ENCODE measurements at places on chromosomes 5 and 9.

DNA sequence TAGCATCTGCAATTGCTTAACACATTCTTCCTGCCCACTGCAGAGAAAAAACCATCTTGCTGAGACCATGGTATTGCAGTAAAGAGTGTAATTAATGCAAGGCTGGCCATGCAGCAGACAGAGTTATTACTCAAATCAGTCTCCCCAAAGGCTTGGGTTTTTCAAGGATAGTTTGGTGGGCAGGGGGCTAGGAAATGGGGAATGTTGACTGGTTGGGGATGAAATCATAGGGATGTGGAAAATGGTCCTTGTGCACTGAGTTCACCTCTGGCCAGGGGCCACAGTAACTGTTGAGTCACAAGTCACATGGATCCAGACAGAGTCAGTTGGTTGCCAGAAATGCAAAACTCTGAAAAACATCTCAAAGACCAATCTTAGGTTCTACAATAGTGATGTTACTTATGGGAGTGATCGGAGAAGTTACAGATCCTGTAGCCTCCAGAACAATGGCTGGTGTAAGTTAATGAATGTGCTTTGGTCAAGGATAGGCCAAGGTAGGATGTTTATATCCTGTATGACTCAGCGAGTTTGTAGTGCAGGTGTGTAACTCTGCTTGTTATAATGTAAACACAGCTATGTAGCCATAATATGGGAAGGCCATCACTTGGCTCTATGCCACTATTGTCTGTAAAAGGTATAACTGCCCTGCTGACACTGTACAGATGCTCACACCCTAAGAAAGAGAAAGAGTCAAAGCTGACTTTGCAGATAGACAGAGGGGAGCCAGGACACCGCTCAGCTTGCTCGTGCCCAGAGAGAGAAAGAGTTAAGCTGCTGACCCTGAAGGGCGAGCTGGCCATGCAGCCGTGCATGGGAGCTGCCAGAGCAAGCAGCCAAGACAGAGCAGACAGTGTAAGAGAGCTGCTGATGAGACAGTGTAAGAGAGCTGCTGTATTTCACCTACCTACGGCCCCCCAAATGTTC lies 27.2 kb downstream of the C9orf152 start:
- no peak for DNase-seq

DNA sequence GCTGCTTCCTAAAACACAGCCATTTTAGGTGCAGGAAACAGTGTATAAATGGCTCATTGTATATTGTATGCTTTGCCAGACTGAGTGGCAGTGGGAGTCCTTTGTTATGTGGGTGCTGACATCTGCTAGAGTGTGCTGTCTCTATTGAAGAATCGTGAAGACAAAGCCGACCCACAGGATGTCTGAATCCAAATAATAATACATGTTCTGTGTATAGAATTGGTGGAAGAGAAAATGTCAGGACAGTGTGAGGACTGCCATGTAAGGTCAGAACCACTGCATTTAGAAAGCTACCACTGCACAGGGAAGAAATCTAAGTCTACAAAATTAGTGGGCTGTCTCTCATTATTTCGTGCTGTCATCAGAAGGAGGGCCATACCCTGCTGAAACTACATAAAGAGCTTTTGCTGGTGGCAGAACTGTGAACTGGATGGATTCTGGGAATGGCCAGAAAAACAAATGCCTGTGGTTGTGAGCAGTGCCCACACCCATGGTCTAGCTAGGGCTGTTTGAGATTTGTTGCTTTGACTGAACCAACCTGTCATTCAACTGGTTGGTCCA lies 2.5 kb downstream of the IL7R start:
- DNase-seq = no peak

DNA sequence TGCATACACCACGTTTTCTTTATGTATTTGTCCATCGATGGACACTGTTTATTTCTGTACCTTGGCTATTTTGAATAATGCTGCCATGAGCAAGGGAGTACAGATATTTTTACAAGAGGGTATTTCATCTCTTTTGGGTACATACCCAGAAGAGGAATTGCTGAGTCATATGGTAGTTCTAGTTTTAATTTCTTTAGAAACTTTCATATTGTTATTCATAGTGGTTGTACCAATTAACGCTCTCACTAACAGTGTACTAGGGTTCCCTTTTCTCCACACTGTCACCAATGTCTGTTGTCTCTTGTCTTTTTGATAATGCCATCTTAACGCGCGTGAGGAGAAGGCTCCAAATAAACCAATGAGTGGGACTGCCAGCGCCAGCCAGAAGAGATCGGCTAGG lies 257.6 kb upstream of the EDIL3 start:
- DNase-seq = no peak

DNA sequence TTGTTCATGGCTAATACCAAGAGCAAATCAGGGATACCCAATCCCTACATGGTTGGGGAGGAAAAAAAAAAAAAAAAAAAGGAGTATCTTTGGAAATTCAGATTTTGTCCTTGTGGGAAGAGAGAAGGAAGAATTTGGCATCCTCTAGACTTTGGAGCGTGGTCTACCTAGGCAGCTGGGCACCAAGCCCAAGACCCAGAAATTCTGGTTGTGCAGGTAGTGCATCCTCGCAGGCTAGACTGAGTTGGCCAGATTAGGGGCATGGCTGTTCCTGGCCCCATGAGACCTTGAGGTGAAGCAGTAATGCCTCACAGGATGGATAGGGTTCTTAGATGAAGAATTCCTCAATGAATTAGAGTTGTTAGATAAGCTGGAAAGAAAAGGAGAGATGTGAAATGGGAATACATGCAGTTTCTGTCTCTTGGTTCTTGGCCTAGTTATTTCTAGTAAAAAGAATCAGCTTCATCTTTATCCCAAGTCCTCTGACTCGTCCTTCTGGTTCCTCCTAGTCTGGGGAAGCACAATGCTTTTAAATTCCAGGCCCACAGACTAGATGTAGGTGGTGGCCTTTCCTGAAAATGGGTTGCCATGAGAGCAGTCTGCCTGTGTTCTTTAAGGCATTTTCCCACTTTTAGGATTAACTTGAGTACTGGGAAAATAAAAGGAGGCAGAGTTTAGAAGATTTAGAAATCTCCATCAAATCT lies 140.5 kb upstream of the RUSC2 start:
- no peak for DNase-seq

DNA sequence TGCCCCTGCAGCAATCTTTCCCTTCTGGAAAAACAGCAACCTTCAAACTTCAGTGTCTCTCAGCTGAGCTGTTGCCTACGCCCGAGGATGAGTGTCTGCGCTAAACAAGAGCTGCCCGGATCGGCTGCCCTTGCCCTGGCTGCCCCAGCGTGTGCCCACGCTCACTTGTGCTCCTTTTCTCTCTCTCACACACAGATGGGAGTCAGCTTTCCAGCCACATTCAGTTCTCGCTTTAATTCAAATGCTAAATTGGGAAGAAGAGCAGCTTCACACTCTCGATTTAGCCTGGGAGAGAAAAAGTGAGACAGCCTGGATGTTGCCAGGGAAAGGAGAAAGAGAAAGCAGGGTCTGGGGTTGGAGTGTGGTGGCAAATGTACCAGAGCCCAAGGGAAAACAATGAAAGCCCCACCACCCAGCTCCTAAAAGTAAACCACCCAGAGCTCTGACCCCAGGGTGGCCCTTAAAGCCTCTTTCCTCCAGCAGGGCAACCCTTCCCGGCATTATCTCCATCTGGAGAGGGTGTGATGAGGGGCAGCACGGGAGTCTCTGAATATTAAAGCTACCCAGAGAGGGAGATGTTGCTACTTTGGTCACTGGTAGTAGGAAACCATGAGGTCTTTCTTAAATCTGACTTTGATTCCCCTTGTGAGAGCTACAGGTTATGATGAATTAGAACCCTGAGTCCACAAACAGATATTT lies 9.9 kb upstream of the EGR1 start:
- DNase-seq = peak; percentile 38

DNA sequence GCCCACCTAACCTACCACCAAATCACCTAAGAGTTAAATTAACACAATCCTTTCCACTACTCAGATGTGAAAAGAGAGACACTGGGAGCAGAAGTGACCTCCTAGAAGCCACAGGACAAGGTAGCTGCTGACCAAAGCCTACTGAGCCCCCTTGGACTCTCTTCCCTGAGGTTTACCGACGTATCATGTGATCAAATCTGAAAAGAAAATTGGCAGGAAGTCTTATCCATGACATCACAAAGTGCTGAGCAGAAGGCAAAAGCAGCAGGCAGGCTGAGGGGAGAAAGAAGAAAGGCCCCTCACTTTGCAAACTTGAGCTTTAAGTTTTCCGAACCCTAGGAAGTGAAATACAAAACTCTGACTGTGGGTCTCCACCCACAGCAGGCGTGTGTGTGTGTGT lies 11.1 kb downstream of the PRELID2 start:
- no peak for DNase-seq

GRCh38 chr5:96720408-96720807 lies 58.2 kb downstream of the CAST start:
- no peak for DNase-seq

- DNase-seq = no peak
Observed at GRCh38 chr9:18542837-18543405, 69.0 kb downstream of the ADAMTSL1 start.

DNA sequence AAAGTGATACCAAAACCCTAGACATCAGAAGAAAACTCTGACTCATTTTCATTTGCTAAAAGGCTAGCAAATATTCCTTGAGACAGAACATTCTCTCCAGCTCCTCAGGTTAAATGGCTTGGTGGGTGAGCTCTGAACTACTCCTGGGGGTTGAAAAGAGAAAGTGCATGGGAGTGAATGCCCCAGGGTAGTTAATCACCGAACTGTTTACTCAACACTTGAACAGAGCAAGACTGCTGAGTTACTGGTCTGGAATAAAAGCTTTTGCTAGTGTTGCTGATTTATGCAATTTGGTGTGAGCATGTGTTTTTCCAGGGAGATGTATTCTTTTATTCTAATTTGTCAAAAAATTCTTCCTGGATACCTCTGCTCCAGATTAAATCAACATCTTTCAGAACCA lies 88.3 kb upstream of the PRDM9 start:
- DNase-seq = peak; percentile 86

DNA sequence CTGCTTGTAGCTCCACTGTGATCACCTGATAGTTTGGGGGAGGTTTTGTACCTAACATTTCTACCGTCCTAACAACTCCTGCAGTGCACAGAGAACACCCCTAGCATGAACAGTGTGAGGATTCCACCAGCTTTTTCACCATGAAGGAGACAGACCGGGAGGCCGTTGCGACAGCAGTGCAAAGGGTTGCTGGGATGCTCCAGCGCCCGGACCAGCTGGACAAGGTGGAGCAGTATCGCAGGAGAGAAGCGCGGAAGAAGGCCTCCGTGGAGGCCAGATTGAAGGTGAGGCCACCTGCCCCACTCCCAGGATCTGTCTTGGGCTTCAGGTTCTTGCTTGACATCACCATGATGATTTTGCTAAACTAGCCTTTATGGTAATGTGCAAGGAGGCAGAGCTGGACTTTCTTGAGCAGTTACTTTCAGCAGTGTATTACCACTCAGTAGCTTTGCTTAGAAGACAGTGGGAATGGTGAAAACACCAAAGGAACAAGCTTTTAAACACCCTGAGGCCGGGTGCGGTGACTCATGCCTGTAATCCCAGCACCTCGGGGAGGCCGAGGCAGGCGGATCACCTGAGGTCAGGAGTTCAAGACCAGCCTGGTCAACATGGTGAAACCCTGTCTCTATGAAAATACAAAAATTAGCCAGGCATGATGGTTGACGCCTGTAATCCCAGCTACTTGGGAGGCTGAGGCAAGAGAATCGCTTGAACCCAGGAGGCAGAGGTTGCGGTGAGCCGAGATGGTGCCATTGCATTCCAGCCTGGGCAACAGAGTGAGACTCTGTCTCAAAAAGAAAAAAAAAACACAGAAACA lies 3.3 kb downstream of the EXOC3 start:
- no peak for DNase-seq

- no peak for DNase-seq
Observed at GRCh38 chr9:90010793-90011192, 406.0 kb downstream of the GADD45G start.

GRCh38 chr5:156174225-156174624 lies 152.7 kb upstream of the SGCD start:
- DNase-seq = no peak

GRCh38 chr5:15585841-15586591 lies 86.0 kb downstream of the FBXL7 start:
- DNase-seq = no peak

GRCh38 chr5:163988566-163988965 lies 483.1 kb downstream of the MAT2B start:
- no peak for DNase-seq

GRCh38 chr5:180618829-180619562 lies 27.7 kb upstream of the SCGB3A1 start:
- no peak for DNase-seq

GRCh38 chr5:98248949-98249348 lies 524.5 kb upstream of the RGMB start:
- DNase-seq = no peak

- DNase-seq = no peak
Observed at GRCh38 chr5:149024477-149024876, 38.4 kb downstream of the SH3TC2 start.

DNA sequence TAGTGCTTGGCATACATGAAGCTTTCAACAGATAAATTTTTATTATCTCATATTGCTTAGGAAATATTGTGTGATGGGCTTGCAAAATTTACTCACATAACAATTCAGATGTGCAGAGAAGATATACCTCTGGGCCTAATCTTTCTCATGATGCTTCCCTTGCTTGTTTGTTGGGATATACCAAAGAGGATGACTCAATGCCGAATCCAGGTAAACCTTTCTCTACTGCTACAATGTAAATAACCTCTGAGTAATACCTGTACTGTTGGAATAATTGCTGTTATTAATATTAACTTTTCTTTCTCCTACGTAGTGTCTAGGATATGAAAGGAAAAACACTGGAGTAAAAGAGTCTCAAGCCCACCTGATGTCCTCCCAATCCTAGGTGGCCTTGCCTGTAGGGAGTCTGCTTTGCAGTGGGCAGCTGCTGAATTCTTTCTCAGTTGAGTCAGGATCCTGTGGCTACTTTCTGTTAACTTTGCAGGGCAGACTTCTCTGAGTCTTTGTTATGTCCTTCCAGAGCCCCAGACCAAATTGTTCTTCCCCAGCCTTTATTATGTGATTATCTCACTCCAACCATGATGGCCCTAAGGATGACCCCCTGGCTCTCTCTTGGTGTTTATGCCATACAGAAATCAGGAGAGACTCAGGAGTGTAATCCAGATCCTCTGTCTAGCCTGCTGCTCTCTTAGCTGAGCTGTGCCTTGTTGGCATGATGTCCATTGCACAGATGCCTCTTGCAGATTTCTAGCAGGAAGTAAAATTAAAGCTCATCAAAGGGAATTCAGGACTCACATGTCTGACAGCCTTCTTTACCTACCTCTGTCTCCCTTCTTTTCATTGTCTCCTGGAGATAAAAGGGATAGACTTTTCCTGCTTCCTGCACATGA lies 208.1 kb downstream of the SNX18 start:
- no peak for DNase-seq
